ENCODE measurements at places on chromosomes 5 and 9.

DNA sequence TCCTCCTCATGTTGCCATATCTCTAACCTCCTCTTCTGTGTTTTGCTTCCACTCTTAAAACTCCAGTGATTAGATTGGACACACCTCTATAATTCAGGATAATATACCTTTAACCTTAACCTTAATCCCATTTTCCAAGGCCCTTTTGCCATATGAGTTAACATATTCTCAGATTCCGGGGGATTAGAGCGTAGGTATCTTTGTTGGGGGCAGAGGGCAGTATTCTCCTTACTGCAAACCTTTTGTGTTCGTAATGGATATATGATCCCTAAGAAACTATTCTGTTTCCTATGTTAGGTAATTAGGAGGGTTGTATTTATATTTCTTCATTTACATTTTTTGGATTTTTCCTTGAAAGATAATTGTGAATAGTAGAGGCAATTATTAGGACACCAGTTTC lies 99.5 kb downstream of the VPS13A start:
- DNase-seq = no peak

- no peak for DNase-seq
Measured at GRCh38 chr9:123432331-123433236, 76.6 kb downstream of the CRB2 start.

DNA sequence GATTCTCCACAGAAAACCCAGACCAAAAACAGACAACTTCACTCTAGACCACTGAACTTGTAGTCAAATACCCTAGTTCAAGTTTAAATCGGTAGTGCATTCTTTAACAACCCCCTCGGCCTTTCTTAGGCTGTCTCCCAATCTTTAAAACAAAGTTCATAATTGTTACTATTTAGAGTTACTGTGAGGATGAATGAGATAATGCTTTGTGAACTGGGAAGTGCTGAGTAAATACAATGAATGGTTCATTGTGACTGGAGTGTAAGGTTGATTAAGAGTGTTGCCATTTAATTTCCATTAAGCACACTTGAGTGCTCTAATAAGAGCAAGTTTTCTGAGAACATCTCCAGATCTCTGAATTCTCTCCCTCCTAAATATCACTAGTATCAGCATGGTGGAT lies 228.8 kb upstream of the PIK3R1 start:
- no peak for DNase-seq

GRCh38 chr9:130347931-130348330 lies 82.4 kb downstream of the HMCN2 start:
- no peak for DNase-seq

DNA sequence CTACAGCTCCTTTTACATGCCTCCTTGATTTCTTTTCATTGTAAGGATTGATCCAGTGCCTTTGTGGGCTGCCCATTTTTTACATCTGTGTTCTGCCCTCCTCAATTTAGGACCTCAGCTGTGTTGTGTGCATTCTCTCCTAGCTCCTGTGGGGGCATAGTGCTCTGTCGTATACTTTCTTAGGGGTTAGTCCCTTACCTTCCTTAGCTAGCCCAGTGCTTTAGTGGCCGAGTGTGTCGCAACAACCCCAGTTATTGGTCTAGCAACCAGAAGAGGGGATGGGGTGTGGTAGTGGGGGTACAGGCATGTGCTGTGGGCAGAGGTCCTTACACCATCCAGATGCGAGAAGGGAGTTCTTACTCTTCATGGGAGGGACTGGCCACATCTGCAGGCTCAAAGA lies 12.1 kb downstream of the MTRR start:
- DNase-seq = no peak

DNA sequence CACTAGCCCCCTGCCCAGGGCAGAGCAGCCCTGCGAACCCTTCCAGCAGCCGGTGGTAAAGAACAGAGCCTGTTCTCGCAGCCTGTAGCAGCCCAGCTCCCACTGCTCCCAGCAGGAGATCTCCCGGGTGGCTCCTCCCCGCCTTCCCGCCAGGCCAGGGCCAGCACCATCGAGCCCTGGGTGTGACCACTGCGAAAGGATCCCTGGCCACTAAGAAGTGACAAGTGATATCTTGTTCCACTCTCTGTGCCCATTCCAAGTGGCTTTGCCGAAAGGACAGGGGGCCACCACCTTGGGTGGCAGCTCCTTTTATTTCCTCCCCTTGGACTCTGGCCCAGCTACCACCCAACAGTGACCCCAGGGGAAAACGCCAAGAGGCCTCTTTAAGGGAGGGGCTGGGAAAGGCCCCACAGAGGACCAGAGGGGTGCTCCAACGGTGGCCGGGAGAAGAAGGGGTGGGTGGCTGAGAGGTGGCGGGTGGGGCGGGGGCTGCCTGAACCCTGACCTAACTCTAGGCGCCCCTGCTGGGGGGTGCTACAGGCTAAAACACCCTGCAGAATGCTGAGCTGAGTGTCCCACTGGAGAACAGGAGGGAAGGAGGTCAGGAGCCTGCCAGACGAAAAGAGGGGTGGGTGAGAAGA lies 1.6 kb downstream of the NACC2 start:
- DNase-seq = peak; percentile 38

DNA sequence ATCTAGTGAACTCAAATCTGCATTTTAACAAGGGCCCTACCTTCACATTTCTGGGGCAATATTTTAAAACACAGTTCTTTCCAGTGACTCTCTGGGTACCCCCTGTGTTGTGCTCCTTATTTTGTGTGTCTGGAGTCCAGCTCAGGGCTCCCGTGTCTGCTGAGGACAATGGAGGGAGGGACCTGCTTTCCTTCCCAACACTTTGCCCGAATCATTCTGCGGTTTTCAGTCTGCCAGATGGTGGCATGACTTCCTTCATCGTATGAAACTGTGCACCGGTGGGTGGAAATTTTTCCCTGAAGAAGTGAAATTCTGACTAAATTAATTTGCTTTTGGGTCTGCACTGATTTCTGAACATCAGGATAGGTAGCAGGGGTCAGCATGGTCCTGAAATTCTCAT lies 153.6 kb upstream of the CD180 start:
- no peak for DNase-seq

DNA sequence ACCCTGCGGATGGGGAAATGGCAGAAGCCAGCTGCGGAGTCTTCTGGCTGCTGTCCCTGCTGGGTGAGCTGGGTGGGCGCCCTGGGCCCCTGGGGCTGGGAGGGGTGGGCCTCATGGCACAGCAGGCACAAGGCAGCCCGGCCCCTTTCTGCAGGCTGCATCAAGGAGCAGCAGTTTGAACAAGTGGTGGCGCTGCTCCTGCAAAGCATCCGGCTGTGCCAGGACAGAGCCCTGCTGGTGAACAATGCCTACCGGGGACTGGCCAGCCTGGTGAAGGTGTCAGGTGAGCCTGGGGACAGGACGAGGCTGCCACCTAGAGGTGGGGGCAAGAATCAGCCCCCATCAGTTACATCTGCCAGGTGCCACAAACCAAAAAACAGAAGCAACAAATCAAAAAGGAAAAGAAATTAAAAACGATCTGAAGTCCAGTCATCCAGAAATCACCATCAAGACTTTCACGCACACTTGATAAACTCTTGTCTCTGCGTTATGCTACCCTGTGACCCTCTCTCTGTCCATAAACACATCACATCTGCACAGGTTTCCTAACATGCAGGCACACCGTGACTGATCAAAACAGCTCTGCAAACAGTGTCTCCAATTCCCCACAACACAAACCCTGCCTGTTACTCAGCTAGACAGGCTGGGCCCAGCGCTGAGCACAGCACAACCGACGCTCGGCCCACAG lies 13.9 kb downstream of the REXO4 start:
- DNase-seq = peak; percentile 19

GRCh38 chr5:85910335-85910734 lies 707.4 kb upstream of the COX7C start:
- no peak for DNase-seq

DNA sequence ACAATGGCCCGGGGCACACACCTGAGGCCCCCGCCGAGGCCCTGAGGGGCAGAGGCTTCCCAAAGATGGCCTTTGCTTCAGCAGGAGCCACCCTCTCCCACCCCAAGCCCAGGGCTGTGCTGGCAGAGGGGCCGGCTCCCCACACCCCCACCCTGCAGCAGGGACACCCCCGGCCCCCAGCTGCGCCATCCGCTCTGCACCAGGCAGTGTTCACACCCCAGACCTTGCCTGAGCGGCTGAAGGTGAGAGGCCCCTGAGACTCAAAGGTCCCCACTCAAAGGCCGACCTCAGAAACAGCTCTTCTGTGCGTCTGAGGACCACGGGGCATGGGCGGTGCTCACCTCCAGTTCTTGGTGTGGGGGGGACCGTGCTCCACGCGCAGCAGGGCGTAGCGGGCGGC lies 37.6 kb downstream of the SLC12A7 start:
- no peak for DNase-seq

DNA sequence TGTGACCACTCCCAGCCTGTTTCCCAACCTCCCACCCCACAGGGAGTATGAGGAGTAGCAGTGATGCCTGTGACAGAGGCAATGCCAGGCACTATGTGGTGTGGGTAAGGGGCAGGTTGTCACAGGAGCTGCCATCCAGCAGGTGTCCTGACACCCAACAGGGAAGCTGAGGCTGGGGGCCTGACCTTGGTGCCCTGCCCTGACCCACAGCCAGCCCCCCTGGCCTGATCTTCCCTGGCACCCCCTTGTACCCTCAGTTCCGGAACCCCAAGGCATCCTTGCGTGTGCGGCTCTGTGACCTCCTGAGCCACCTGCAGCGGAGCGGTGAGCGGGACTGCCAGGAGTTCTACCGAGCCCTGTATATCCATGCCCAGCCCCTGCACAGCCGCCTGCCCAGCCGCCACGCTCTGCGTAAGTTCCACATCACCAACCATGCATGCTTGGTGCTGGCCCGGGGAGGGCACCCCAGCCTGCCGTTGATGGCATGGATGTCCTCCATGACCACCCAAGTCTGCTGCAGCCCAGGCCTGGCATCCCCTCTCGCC lies 14.4 kb downstream of the CARD19 start:
- DNase-seq = no peak

DNA sequence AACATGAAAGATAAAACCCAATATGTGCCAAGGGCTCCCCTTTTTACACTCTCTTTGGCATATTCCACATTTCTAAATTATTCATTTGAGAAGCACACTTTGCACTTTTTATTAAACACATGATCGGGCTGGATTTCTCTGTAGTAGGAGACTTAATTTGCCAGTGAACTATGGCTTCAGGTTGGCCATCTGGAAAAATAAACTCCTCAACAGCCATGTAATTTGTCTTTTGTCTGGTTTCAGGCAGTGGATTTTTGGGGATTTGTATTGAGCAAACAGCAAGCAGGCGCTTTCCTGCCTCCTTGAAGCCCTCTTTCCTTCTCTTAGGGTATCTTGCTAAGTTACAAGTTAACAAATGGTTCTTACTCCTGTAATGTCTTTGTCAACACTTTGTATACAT lies 73.0 kb upstream of the DMRTA1 start:
- DNase-seq = no peak

DNA sequence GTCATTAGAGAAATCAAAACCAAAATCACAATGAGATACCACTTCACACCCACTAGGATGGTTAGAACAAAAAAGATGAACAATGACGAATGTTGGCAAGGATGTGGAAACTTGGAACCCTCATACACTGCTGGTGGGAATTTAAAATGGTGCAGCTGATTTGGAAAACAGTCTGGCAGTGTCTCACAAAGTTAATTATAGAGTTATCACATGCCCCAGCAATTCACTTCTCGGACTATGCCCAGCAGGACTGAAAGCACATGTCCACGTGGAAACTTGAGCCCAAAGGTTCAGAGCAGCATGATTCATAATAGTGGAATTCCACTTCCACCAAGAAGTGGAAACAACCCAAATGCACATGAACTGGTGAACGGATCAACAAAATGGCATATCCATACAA lies 85.0 kb upstream of the HRH2 start:
- peak; percentile 73 for DNase-seq

- DNase-seq = no peak
Measured at GRCh38 chr5:96628406-96628805, 33.8 kb upstream of the CAST start.

DNA sequence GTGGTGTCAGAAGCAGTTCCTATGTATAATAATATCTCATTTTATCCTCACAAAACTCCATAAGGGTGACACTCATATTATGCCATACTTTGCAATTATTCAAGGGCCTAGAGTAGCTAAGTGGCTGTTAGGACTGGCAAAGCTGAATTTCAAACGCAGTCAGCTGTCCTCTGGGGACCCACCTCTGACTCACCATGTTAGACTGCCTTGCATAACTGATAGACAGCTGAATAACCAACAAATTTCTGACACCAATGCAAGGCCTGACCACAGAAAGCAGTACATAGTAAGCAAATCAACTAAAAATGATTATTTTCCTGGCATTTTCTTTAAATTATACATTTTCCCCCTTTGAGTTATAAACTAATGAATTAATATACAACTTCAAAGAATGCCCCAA lies 251.6 kb upstream of the PTGER4 start:
- peak; percentile 70 for DNase-seq

DNA sequence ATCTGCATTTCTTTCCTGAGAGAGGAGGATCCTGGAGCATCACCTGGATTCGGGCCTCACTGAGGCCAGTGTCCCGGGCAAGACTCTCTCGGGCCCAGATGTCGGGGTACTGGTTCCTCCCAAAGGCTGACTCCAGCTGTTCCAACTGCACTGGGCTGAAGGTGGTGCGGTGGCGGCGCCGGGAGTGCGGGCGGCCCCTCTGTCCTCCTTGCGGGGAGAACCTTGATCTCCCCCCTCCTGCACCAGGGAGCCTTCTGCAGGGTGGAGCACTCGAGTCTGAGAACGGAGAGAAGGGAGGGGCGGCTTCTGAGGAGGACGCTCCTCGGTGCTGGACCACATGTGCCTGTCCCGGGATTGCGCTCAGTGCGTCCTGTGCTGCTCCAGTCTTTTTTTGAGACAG lies 2.0 kb downstream of the PROP1 start:
- DNase-seq = no peak

DNA sequence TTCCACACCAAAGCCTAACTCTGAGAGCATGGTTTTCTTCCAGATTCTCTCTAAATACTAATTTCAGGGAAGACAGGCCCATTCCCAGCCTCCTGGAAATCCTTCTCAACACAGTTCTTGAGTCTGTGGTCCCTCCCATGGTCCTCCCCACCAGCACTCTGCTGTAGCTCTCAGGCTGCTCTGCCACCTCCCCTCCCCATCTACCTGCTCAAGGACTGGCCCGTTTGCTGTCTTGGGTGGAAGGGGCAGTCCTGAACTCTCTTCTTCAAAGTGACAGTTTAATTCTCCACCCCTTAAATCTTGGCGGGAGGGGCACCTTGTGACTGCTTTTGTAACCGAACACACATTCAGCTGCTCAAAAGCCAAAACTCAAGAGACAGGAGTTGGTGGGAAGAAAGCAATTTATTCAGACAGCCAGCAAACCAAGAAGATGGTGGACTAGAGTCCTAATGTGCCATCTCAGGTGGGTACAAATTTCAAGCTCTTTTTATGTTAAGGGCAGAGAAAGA lies 7.6 kb upstream of the LCN15 start:
- DNase-seq = no peak

- no peak for DNase-seq
Measured at GRCh38 chr9:114847492-114848417, 41.9 kb upstream of the TNFSF15 start.

GRCh38 chr5:117657541-117657940 lies 1082.9 kb upstream of the SEMA6A start:
- DNase-seq = peak; percentile 45

DNA sequence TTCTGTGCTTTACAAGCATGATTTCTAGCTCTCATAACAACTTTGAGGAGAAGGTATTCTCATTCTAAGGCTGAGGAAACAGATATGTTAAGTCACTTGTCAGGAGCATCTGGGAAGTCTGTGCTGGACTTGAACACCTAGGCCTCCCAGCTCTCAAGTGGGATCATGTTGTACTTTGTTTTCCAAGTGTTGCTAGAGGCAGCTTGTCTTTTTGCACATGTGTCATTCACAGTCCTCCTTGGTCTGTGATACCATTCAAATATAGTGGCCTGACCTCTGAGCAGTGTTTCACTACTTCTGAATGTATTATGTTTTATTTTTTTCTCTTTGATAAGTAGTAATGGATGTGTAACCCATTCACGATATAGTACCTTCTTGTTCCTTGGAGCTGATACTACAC lies 21.2 kb downstream of the ZSWIM6 start:
- DNase-seq = no peak
